ENCODE measurements at places on chromosomes 5 and 9.

GRCh38 chr5:150398722-150399523 is 13.8 kb downstream of the CD74 start:
- no peak for DNase-seq

DNA sequence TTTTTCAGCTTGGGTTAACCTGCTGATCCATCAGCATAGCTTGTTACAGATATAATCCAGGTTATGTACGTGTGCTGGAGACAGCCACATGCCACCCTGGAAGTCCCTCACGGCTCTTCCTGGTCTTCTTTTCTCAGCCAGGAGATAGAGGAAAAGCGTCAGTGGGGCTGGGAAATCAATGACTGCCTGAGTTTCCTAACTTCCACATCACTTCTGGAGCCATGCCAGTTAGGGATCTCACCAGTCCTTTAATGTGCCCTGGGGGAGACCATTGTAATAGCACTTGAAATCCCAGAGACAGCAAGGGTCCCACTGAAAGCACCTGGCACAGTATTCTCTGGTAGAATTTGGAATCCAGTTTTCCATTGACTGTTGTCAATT is 29.2 kb downstream of the ANXA2R start:
- no peak for DNase-seq

DNA sequence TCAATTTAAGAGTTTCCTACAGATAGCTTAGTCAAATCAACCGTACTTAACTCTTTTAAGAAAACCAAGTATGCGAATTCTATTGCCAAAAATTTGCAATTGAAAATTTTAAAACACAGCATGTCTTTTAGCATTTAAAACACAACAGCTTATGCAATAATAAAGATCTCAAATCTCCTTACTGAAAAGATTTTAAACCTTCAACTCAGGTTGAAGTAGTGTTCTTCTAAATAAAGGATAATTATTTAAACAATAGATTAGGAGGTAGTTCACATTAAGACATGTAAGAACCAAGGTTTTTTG is 5.5 kb downstream of the NR3C1 start:
- no peak for DNase-seq

DNA sequence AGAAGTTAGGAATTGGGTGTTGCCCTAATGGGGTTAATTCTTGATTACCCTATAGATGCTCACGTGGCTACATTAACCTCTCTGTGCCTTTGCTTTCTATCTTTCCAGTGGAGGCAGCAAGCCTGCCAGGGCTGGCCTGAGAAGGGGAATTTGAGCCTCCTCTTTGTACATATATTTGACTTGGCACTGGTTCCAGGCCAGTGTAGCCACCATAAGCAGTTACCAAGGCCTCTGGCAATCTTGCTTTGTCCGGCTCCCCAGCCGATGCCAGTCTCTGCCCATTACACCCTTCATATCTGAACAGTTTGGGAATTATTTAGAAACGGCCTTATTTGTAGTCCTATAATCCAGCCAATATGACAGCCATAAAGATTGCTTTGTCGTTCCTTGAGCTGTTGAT is 58.6 kb upstream of the PPARGC1B start:
- DNase-seq: no peak

DNA sequence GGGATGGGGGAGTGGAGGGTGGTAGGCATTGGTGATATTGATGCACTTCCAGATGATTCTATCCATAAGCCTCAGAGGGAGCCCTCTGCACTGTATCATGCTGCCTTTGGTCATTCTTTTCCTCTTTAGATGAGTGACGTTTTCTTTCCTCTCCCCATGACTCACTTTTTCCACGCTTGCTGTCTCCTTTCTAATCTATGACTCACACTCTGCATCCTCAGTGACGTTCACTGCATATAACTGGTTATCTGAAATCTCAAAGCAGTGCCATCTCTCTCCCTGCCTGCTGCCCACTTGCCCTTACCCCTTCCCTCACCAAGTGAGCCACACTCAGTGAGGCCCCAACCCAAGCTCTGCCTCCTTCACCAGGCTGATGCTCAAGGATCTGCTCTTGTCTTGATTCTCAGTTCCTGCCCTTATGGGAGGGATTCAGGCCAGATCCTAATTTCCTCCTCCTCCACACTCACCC is 31.6 kb downstream of the PTGS1 start:
- DNase-seq: no peak

GRCh38 chr5:147431586-147431985 is 78.3 kb downstream of the DPYSL3 start:
- DNase-seq: no peak

GRCh38 chr5:54638106-54638505 is 120.5 kb downstream of the SNX18 start:
- no peak for DNase-seq

DNA sequence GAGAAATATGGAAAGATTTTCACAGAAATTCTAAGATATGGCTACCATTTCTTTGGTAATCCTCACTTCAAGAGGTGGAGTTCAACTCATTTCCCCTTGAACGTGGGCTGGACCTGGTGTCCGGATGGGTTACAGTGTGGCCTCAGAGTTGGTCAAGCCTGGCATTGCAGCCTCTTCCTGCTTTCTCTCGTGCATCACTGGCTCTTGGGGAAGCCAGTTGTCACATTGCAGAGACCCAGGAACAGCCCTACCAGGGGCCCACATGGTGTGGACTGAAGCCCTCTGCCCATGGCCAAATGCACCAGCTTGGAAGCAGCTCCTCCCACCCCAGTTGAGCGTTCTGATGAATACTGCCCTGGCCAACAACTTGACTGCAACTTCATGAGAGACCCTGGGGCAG is 47.7 kb upstream of the FCN1 start:
- DNase-seq: no peak

DNA sequence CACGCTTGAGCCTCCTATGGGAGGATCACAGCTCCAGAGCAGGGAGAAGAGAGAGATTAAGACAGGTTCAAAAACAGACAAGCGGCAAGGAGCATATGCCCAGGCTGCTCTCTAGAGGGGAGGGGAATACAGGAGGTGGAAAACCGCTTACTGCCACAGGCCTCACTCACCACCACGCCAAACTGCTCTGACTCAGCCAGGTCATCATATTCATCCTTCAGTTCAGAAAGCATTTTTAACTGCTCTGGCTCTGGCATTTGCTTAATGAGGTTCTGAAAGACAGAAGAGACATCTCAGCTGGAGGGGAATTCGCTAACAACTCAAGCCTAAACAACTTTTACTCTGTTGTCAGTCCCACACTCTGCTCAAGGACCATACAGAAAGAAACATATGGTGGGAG is 40.1 kb downstream of the PCDHGC5 start:
- DNase-seq: no peak

Measured in CD4-positive, alpha-beta T cell treated with Interleukin-6 for 4 hours (primary cell).